ENCODE measurements at places on chromosomes 3 and 15. TPM values are rescaled to one million over a fixed set of nuclear protein-coding genes. Genes with fewer than 3 reads are reported as not detected.

EOGT gene
- total RNA-seq: 79.6 TPM

DNA sequence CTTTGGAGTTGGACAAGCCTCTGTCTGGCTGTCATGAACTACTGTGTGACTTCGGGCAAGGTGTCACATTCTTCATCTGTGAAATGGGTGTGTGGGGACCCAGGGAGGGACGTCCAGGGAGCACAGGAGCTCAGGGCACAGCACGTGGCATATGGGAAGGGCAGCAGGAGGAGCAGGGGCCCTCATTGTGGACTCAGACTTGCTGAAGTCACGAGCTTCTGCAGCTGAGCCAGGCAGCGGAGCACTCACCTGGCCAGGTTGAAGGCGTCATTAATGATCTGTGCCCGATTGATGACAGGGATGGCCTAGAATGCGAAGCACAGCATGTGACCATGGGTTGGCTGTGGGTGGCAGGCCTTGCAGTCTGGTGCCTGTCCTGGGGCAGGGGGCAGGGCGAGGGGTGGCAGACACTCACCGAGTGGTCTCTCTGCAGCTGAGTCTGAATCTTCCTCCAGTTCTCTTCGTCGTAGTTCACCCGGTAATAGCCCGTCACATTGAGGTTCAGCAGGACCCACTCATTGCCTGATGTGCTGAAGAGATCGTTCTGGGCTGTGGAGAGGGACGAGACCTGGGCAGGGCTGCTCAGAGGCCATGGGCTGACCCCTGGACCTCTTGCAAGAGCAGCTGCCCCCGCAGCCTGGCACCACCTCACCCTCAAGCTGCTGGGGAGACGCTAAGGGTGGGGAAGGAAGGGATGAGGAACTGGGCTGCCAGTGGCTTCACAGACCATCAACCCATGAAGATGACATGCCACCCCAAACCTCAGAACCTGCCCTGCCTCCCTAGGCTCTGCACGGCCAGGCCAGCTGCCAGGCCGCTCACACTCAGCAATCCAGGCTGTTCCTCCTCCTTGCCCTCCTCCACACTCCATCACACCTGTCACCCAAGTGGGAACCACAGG is 15.4 kb downstream of the ANPEP start:
- no peak for DNase-seq

DNA sequence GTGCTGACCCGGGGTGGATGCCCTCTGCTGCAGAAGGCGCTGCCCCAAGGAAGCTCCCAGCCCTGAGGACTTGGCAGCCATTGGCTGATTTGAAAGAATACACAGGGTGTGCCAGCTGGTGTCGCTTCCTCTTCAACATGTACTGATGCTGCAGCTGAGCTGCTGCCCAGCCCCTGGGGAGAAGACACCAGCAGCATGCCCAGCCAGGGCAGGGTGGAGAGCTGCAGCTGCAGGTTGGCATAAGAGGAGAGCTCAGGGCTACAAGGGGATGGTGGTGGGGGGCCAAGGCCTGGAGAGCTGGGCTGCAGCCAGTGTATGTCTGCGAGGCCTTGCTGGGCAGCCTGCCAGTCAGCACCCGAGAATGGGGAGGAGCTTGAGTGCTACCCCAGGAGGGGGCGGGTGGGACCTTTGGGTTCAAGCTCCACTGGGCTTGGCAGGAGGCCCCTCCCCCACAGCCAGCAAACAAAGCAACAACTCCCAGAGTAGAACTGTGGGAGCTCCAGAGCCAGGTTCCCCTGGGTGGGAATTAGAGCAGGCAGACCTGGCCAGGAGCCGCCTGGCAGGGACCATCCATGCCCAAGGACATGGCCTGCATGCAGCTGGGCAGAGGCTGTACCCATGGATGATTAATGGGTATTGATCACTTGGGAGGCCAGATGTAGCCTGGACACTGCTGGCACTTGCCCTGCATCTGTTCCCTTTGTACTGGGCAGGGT is 9.2 kb upstream of the SEMA4B start:
- peak; percentile 72 for DNase-seq

DNA sequence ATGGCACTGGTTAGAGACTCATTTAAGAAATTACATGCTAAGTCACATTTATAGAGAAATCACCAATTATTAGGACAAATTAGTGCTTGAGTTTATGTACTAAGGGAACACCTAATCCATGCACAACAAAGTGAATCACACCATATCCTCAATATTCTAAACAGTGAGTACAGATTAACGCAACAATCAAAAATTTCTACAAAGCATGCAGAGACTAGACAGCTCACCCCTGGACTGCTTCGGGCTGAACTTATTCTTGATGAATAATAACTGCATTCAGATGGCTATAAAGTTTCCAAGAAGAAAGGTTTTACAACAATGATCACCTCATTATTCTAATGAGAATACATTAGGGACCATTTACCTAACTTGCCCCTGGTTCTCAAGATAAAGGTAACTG is 66.5 kb downstream of the LRRFIP2 start:
- no peak for DNase-seq

DNA sequence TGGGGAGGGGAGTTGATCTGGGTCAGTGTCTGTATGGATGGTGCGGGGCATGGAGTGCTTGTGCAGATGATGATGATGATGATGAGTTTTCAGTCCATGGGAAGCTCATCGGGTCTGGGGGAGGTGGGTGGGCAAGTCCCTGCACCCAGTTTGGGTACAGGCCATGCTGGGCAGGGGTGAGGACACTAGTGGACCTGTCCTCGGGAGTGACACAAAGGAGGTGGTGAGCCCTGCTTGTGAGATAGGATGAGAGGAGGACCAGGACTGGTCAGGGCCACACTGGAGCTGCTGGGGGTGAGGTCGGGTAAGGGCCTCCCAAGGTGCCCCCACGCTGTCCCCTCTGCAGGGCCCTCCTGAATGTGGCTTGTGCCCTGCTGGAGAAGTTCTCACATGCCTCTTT is 177.9 kb downstream of the APBA2 start:
- no peak for DNase-seq

ACTC1 gene
- not detected for total RNA-seq

GRCh38 chr3:105513042-105513441 is 146.3 kb downstream of the ALCAM start:
- DNase-seq: no peak

Data from upper lobe of left lung (tissue), 6 donors.